ENCODE measurements at places on chromosomes 5 and 9.

GRCh38 chr9:131927091-131927490, 152.6 kb downstream of the MED27 start:
- no peak for DNase-seq

GRCh38 chr5:164073081-164073480, 567.7 kb downstream of the MAT2B start:
- no peak for DNase-seq

GRCh38 chr5:140381351-140381750, 20.3 kb upstream of the ANKHD1 start:
- no peak for DNase-seq

DNA sequence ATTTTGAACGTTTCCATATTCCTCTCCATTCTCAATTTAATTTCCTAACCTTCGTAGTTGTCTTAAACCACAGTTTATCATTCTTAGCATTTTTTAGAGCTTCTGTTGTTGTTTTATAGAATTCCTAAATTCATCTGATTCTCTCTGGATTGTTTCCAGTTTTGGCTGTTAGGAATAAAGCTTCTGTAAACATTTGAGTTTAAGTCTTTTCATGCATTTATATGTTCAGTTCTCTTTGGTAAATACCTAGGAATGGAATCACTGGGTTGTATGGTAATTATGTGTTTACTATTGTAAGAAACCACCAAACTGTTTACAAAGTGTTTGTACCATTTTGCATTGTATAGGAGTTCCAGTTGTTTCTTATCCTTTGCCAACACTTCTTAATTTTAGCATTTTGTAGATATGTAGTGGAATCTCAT, 29.7 kb downstream of the GPR21 start:
- peak; percentile 65 for DNase-seq

DNA sequence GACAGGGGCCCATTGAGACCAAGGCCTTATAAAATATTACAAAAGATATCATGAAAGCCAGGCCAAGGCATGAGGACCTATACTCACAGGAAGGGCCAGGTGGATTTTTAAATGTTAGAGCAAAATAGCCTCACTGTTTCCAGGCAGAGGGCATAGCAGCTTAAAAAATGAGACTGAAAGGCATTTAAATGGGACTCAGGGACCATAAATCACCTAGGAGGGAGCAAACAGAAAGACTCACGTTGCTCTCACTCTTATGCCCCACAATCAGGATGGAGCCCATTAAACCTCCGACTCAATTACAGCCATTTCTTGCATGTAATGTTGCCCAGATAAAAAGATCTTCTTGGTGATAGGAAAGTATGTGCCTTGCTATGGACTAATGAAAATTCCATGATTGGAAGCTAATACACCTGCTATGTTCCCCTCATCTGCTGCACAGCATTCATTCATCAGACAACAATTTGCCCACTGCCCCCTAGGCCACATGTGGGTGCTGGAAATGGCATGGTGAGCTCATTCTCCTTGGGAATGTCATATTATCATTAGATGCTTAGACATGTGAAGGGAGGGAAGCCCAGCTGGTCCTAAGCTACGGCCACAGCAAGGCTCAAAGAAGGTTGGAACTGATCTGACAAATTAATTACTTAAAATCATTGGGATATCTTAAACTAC, 128.6 kb upstream of the GRIA1 start:
- DNase-seq: no peak

DNA sequence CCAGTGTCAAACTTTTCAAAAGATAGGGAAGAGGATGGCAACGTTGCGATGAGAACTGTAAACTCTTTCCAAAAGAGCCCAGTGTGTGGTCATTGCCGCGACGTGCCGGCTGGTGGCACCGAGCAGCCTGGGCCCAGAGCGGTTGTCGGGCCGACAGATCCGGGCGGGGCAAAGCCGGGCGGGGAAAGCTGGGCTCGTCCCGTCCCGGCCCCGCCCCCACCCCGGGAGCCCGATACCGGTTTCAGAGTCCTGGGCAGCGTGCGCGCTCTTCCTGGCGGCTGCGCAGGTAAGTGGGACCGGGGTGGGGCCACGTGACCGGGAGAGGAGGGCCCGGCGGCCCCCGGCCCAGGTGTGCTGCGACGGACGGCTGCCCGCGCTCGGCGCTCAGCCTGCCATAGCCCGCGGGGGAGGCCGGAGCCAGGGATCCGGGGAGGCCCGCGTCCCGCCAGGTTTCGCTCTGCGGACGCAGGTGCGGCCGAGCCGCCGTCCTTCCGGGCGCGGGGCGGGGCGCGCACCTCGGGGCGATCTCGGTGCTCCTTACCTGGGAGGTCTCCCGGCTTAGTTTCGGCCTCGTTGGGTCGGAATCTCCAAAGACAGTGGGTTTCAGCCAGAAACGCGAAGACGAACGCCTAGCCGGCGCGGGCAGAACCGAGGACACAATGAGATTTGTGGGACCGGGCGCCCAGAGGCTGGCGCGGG, at the start of gene MARVELD2:
Gene MARVELD2 (plus strand): TSS at position 232 of the 699 bp plus-strand sequence. CDS start 4,270 bp downstream, outside the sequence.
- no peak for DNase-seq

DNA sequence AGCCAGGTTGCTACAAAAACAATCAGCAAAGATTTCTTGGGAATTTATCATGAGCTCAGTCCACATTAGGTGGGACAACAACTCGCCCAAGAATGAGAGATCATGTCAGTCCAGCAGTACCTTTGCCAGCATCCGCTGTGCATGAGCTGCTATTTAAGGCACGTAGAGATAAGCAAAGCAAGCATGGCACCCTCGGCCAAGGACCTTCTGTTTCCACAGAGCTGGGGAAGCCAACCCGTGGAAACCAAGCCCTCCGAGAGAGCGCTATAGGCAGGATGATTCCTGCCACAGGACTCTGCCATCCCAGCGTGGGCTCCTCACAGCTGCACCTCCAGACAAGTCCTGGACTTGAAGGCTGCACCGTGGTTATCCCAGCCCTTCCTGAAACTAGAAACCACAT, 189.5 kb upstream of the PPP1R26 start:
- DNase-seq: no peak

GRCh38 chr5:72280581-72281069, 39.4 kb downstream of the MRPS27 start:
- DNase-seq: peak; percentile 17

DNA sequence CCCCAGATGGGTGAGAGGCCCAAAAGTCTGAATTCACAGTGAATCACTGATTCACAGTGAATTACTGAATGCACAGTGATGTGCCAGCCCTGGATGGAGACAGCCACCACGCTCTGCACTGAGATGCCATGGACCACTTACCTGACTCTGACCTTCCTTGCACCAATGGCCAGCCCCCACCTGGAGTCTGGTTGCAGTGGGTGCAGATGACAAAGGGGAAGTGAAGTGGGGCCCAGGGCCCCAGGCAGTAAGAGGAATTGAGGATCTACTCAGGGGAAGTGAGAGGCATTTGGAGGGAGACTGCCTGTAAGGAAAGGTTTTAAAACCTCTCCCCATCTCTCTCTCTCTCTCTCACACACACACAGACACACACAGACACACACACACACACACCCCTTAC, 412.1 kb downstream of the CYLC2 start:
- no peak for DNase-seq

- DNase-seq: no peak
Measured at GRCh38 chr9:137168904-137169856, 671 bp downstream of the LRRC26 start.

DNA sequence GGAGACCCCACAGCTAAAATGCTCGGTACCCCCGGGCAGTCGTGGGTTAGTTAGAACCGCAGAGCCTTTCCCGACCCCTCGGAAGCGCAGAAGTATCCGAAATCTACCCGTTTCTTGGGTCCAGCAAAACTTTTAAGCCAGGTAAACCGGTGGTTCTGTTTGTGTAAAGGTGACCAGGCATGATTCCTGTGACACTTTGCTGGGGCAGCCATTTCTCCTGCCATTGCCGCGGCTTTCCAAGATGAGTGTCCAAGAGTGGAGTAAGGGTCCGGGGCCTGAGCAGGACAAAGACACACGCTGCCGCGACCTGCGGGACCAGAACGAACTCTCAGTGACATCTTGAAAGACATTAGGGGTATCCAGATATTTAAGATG, 655 bp downstream of the MARVELD2 start:
- no peak for DNase-seq

GRCh38 chr9:134515026-134515821, 126.4 kb upstream of the COL5A1 start:
- DNase-seq: no peak

DNA sequence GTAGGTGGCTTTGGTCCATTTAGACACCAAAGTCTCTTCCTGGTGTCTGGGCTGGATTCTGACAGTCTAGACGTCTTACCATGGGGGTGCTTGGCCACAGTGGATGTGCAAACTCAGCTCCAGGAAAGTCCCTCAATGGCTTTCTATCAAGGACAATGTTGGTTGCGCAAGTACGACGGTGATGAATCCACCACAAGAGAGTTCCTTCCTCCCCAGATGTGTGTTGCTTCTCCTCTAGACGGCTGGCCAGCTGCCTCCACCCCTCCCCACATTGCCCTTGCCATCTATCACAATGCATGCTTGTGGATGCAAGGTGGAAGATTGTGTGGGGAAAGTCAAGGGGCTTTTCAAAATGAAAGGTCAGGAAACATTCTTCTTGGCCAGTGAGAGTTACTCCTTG, 89.7 kb upstream of the IRX2 start:
- no peak for DNase-seq

- no peak for DNase-seq
Measured at GRCh38 chr5:23026252-23027170, 173.4 kb upstream of the CDH12 start.

GRCh38 chr5:55459572-55459971, 75.2 kb downstream of the PLPP1 start:
- DNase-seq: no peak

- DNase-seq: no peak
Measured at GRCh38 chr5:36944607-36945225, 68.1 kb downstream of the NIPBL start.

DNA sequence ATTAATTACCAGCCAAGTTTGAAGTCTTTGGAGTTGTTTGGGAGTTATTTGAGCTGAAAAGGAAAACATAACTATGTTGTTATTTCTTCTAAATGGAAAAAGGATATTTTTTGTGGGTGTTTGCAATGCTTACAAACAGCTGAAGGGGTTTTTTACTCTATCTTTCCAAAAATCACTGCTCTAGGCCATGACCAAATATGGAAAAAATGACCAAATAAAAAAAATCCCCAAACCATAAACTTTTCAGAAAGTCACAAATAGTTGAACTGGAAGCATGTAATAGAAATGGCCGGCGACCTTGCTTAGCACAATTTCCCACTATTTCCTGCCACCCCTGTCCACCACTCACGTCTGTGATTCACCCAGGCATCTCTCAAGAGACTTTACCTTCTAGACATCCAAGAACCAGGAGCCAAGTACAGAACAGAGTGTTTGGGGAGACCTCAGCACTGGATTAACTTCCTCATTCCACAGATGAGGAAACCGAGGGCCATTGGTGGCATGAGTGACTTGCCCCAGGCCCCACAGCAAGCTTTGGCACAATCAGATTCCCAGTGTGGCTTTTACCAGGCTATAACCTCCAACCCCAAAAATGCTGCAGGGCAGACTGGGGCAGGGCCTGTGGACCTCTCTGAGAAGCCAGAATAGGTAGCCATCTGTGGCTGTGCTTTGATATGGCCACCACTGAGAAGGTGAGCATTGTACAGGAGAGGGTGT, 84.5 kb downstream of the NRG2 start:
- no peak for DNase-seq

DNA sequence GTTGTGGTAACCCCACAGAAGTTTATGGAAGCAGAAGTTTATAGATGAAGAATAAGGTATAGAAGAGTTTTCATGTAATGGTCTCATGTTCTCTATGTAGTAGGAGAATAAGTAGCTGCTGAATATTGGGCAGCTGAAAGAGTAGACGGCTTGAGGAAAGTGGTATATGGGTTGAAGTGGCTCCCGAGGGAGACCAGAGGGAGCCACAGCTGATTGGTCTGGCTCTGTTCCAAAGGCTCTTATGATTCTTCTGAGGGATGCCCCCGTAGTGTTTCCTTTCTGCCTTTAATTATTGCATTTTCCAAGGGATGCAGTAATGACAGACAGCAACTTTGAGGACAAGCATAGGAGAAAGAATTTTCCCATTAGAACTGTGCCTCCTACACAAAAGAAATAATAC, 30.1 kb upstream of the TENT2 start:
- DNase-seq: no peak

- DNase-seq: no peak
Measured at GRCh38 chr5:143980506-143980905, 168.5 kb downstream of the HMHB1 start.

DNA sequence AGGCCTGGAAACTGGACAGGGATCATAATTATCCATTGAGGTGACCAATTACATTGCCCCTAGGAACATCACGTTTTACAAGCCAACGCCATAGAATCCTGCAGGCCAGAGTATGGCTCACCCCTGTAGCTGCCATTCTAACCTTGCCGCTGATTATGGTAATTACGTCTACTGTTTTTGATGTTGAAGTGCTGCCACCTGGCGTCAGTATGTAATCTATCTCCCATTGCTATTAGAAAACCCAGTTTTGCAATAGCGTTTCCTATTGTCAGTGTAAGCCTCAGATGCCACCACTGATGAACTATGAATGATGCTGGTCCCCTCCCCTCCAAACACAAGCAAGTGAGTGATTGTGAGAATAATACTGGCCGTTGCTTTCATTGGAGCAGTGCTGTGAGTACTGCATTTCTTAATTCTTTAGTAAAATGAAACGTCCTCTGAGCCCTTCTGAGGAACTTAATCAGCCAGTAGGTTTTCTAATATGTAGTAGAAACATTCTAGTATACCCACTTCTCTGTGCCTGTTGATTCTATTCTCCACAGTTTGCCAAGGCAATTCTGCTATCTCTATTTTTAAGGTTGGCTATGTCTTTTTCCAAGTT, 100.5 kb upstream of the NMUR2 start:
- DNase-seq: no peak

- DNase-seq: no peak
Measured at GRCh38 chr5:136579238-136579637, 213.9 kb upstream of the TRPC7 start.

DNA sequence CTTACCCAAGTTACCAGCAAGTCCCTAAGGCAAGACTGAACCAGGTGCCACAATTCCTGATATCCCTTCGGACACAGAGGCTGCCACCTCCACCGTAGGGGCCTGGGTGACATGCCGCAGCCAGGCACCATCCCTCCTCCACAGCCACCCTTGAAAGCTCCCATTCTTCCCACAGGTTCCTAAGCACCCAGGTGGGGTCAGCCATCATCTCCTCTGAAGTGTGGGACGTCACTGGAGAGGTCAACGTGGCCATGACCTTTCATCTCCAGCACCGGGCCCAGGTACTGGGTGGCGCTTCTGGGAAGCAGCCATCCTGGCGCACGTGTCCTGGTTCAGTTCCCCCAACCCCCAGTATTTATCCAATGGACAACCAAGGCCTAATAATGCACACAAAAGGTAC, 8.2 kb downstream of the ADGRD2 start:
- no peak for DNase-seq

DNA sequence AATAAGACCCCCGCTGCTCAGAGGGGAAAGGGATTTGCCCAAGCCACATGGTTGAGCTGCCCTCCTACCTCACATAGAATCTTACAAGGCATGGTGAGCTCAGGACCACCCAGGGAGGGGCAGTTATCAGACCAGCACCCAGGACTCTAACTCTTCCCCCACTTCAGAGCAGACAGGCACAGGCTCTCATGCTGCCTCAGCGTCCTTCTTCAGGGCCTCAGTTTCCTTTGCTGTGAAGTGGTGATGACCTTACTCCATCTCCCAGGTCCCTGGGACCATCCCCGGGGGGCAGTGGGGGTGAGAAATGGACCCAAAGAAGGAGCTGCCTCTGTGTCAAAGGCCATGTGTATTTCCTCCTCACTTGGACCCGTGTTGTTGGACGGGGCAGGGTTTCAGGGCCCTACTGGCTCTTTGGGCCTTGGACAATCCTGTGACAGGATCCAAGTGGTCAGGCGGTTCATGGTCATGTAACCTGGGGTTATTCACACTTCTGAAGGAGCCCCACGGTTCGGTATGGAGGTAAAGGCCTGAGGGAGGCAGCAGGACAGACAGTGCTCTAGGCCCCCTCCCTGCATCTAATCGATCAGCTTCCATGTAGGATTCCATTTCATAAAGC, 31.7 kb upstream of the CSF1R start:
- no peak for DNase-seq
